Testis (tissue), 5 donors: ENCODE measurements at places on chromosomes 1 and 21. TPM values are rescaled to one million over a fixed set of nuclear protein-coding genes. Genes with fewer than 3 reads are reported as not detected.

GRCh38 chr1:1308756-1309250 is 406 bp downstream of the PUSL1 start:
- DNase-seq, result no peak
- peaks cover 40% of the 10 kb centered on the region for H3K4me1 ChIP-seq
- no peaks in the 10 kb centered on the region for H3K27me3 ChIP-seq
- peak overlapping the region; percentile 89 for H3K4me3 ChIP-seq
- no peaks in the 10 kb centered on the region for H3K36me3 ChIP-seq
- peak overlapping the region; percentile 92 for H3K27ac ChIP-seq

DNA sequence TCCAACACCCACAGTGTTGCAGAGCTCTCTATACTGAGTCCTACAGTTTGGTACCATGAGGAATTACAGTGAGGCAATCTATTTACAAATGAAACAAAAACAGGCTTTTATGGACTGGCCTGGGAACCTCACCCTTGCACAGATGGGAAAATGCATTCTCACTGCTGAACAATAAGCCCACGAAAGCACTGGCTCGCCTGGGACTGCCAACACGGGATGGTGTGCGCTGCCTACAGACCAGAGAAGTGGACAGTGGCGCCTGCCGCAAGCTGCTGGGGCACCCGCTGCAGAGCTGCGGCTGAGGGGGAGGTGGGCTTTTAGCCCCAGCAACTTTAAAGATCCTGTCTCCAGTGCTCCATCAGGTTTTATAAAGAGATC is 28.5 kb upstream of the ABCG1 start:
- no peak for DNase-seq
- no peak overlapping the region for H3K4me3 ChIP-seq
- no peaks in the 10 kb centered on the region for H3K36me3 ChIP-seq
- no peak overlapping the region for H3K27ac ChIP-seq
- H3K27me3 ChIP-seq, result no peaks in the 10 kb centered on the region

GRCh38 chr1:208475951-208476845 is 232.0 kb upstream of the PLXNA2 start:
- H3K4me1 ChIP-seq, result no peaks in the 10 kb centered on the region
- no peaks in the 10 kb centered on the region for H3K27me3 ChIP-seq
- no peak overlapping the region for H3K4me3 ChIP-seq
- no peak for DNase-seq

DNA sequence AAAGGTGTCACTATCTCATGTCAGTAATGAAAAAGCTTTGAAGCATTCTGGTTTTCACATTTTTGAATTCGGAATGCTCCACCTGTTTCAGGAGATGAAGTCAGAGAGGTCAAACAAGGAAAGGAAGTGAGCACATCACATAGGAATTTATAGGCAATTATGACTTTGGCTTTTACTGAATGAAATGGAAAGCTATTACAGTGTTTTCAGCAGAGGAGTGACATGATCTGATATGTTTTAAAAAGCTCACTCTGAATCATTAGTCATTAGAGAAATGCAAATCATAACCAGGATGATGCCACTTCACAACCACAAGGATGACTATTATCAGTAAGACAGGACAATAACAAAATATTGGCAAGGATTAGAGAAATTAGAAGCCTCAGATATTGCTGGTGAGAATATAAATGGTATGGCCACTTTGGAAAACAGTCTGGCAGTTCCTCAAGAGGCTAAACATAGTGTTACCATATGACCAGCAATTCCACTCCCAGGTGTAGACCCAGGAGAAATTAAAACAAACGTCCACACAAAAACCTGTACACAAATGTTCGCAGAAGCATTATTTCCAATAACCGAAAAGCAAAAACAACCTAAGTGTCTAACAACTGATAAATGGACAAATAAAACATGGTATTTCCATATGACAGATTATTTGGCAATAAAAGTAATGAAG is 7.5 kb downstream of the TAF1A start:
- peaks cover 15% of the 10 kb centered on the region for H3K4me1 ChIP-seq
- no peaks in the 10 kb centered on the region for H3K36me3 ChIP-seq
- no peak for DNase-seq
- H3K4me3 ChIP-seq, result no peak overlapping the region

DNA sequence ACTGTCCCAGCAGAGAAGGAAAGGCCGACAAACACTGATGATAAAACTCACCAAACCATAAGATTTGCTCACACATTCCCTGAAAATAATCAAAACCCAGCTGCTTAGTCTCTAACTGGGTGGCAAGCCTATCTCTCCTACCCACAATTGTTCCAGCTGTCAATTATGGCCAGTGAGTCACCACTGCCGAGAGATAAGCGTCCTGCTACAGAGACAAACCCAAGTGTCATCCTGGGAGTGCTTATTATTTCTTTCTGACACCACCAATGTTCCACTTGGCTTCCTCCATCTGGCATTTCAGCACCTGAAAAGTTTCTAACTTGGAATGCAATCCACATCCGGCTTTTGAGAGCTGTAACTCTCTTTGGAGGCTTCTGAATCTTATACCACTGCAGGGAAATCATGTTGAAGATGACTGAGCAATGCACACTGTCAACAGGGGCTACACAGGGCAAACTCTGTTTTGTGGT is 51.5 kb upstream of the VAV3 start:
- H3K4me3 ChIP-seq, result no peak overlapping the region
- H3K27ac ChIP-seq, result no peak overlapping the region
- no peaks in the 10 kb centered on the region for H3K27me3 ChIP-seq
- no peaks in the 10 kb centered on the region for H3K36me3 ChIP-seq
- no peaks in the 10 kb centered on the region for H3K4me1 ChIP-seq

GRCh38 chr1:78651241-78651640 is 1.6 kb downstream of the IFI44 start:
- H3K27ac ChIP-seq, result no peak overlapping the region
- H3K4me1 ChIP-seq, result peaks cover 3% of the 10 kb centered on the region
- H3K36me3 ChIP-seq, result no peaks in the 10 kb centered on the region
- H3K4me3 ChIP-seq, result peak overlapping the region; percentile 44
- no peak for DNase-seq
- H3K27me3 ChIP-seq, result no peaks in the 10 kb centered on the region

DNA sequence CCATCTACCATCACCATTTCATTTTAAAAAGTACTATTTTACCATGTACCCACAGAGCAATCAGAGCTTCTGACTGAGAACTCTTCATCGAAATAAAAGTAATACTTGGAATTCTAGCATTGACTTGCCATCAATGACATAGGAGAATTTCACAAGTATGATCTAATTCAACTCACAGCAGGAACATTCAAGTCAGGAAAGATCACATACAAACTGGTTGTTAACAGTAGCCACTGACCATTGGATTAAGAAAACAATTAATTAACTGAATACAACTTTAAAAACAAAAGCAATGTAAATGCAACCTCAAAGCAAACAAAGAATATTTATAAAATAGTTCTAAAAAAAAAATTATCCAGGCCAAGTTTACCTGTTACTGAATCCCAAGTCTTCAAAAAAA is 18.8 kb downstream of the RNF115 start:
- no peak for DNase-seq
- no peak overlapping the region for H3K4me3 ChIP-seq
- H3K4me1 ChIP-seq, result peaks cover 13% of the 10 kb centered on the region
- H3K27me3 ChIP-seq, result no peaks in the 10 kb centered on the region
- no peaks in the 10 kb centered on the region for H3K36me3 ChIP-seq

The SPATA1 gene
- total RNA-seq, result 7.1 TPM

DNA sequence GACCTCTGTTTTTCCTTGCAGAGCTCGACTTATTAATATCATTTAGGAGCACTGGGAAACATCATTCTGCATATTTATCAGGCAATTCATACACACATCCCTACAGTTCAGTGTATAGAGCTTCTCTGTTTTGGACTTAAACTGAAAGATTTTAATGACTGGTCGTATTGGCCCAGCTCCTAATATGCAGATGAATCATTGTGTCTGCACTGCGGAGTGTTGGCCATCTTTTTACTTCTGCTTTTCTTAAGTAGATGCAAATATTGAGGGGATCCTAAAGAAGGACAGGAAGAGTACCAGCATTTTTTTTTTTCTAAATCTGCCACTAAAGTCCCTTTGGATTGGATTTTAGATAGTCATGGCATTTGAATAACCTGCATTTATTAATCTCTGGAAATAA is 154.8 kb downstream of the BACH1 start:
- no peak overlapping the region for H3K27ac ChIP-seq
- H3K36me3 ChIP-seq, result no peaks in the 10 kb centered on the region
- H3K4me3 ChIP-seq, result no peak overlapping the region

GRCh38 chr1:248862998-248863881 is 4.4 kb upstream of the ZNF692 start:
- H3K36me3 ChIP-seq, result no peaks in the 10 kb centered on the region
- peak; percentile 96 for DNase-seq
- H3K27ac ChIP-seq, result peak overlapping the region; percentile 52
- H3K4me1 ChIP-seq, result peaks cover 19% of the 10 kb centered on the region
